ENCODE measurements at places on chromosomes 3 and 15. TPM values are rescaled to one million over a fixed set of nuclear protein-coding genes. Genes with fewer than 3 reads are reported as not detected.

GRCh38 chr3:31482493-31483200 lies 50.1 kb upstream of the STT3B start:
- DNase-seq, result no peak
- no peaks in the 10 kb centered on the region for H3K27me3 ChIP-seq
- H3K4me1 ChIP-seq, result no peaks in the 10 kb centered on the region
- H3K4me3 ChIP-seq, result no peak overlapping the region

- H3K27ac ChIP-seq, result no peak overlapping the region
- no peak overlapping the region for H3K4me3 ChIP-seq
- no peaks in the 10 kb centered on the region for H3K36me3 ChIP-seq
Measured at GRCh38 chr3:88408935-88409334, 259.2 kb downstream of the C3orf38 start.

DNA sequence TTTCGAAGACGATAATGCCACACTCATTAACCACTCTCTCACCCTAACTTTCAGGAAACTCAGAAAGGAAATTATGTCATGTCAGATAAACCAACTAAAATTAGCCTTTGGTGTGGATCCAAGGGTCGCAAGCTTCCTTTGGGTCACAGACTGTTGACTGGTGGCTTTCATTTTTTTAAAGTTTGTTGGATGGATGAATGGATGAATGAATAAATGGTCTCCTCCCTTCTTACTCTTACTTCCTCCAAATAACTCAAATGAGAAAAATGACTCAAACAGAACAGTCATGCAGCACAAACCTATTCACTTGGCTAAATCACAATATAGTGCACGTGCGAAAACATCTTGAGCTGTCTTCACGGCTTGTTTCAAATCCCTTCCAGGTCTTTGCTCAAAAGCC lies 82.9 kb upstream of the HACD2 start:
- H3K27me3 ChIP-seq, result no peaks in the 10 kb centered on the region
- H3K27ac ChIP-seq, result no peak overlapping the region
- no peak for DNase-seq
- H3K36me3 ChIP-seq, result no peaks in the 10 kb centered on the region
- H3K4me3 ChIP-seq, result no peak overlapping the region

DNA sequence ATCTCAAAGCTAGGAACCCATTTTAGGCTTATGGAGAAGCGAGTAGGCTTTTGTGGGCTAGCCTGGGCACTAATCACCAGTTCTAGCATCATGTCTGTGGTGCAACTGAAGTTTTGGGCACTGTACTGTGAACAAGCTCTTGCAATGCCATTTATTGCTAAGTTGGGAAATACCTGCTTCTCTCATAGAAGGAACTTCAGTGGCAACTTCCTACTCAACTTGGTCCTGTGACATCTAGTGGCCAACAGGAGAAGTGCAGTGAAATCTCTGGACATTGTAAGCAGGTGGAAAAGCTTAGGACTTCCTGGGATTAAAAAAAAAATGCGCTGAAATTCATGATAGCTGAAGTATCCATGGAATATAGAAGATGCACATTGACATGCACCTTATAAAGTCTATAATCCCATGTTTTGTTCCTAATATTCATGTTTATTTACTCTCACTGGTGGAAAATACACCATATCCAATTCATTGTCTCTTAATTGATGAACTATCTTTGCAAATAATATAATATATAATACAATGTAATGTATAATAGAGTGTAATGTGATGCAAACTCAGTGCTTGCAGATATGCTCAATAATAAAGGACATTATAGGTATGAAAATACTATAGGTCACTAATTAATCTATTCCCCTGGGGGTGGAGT lies 6.5 kb upstream of the ALDH1A3 start:
- no peaks in the 10 kb centered on the region for H3K4me1 ChIP-seq
- peak overlapping the region; percentile 54 for H3K27ac ChIP-seq
- H3K36me3 ChIP-seq, result no peaks in the 10 kb centered on the region
- H3K4me3 ChIP-seq, result no peak overlapping the region
- H3K27me3 ChIP-seq, result no peaks in the 10 kb centered on the region
- no peak for DNase-seq

DNA sequence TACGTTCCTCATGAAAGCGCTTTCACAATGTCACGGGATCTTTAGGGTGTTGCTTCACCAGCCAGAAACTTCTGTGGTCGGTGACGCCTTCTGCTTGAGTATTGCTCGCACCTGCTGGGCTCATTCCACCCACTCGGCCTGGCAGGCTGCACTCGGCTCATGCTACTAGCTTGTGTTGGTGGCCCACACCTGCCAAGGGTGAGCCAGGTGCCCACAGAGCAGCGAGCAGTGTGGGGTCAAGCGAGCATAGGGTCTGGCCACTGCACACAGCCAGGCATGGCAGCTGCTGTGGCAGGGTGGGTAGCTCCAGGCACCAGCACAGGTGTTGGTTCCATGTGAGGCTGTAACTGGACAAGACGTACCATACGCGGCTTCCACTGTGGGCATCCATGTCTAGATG lies 202.9 kb upstream of the CADM2 start:
- H3K27ac ChIP-seq, result no peak overlapping the region
- H3K4me3 ChIP-seq, result no peak overlapping the region
- H3K4me1 ChIP-seq, result no peaks in the 10 kb centered on the region
- no peaks in the 10 kb centered on the region for H3K36me3 ChIP-seq
- no peak for DNase-seq
- no peaks in the 10 kb centered on the region for H3K27me3 ChIP-seq

TAGLN3 gene
- not detected for total RNA-seq

CTXN2 gene
- not detected for total RNA-seq

Measured in breast epithelium (tissue), 4 donors.